ENCODE measurements at places on chromosomes 3 and 15.

GRCh38 chr3:152458376-152459117, 189.8 kb downstream of the MBNL1 start:
- DNase-seq = no peak

GRCh38 chr15:69719527-69720240, 267.1 kb downstream of the RPLP1 start:
- no peak for DNase-seq

GRCh38 chr3:132713977-132714727, 8.1 kb downstream of the NPHP3 start:
- no peak for DNase-seq

DNA sequence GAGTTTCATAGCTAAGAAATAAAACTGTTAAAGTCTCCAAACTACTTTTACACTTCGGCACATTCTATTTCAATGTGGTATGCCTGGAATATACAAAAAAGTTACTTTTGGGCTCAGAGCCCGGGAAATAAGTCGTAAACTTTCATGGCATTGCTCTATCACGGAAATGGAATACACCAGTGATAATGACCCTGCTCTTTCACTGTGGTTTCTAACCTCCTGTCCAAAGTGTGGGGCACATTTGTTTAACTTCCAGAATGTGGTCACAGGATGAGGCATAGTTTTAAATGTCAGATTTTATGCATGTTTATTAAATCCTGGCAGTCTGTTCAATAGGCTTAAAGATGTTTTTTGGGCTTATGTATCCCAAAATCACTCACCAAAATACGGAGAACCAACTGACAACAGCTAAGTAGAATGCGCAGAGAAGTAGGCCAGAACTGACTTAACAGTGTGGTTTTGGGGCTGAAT, 5.1 kb downstream of the CXCR6 start:
- DNase-seq = no peak

DNA sequence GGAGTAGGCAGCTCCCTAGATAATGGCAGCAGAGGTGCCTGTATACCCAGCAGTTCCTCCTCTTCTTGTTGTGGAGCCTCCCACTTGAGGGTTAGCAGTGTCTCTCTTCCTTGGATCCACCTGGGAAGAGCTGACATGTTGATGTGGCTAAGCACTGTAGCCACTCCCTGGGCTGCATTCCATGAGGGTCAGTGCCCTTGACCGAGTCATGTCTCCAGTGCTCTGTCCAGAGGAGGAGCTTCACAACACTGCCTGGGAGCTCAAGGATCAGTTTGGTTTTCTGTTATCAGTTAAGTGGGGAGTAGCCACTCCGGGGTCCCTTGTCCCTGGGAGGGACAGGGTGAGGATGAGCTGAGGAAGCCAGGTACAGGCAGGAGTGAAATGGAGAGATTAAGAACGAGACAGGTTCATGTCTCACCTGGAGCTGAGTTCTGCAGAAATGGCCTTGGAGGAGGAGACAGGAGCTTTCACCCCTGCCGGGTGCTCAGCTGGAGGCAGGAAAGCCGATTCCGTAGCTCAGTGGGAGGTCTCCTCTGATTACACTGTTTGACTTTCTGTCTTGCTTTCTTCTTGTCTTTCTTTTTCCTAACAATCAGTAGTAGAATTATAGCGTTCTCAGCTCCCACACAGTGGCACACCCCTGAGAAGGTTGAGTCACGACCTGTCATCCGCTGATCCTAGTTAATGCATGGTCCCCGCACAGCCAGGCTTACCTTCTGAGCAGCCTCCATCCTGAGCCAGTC, 57.9 kb upstream of the SEC22A start:
- DNase-seq = no peak

All from RPMI8226 (cell line).